ENCODE measurements at places on chromosomes 7 and 10.

GRCh38 chr10:51903675-51904074 is 204.3 kb upstream of the CSTF2T start:
- DNase-seq = no peak

DNA sequence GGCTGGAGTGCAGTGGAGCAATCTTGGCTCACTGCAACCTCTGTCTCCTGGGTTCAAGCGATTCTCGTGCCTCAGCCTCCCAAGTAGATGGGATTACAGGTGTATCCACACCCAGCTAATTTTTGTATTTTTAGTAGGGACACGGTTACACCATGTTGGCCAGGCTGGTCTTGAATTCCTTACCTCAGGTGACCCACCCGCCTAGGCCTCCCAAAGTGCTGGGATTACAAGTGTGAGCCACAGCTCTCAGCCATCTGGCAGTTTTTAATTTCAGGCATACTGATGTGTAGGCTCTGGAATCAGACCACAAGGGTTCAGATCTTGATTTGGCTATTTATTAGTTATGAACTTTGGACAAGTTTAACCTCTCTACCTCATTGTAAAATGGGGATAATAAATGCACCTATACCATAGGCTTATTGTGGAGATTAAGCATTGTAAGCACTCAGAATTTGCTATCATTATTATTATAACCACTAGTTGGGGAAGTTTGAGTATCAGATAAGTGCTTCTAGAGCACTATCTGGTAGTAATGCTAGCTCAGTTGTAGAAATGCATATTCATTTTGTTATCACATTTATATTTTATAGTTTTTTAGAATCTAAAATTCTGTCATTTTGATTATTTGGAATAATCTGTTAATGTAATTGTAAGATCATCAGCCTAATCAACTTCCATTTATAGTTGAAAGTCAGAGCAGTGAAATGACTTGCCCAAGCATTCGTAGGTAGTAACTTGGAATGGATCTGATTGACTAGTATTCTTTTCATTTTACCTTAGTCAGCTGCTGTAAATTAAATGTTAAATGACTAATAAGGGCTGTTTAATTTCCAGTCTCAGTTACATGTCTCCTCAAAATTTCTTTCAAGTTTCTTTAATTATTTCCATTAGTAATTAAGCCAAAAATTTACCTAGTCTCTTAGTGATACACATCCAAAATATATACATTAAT is 22.5 kb downstream of the KMT2E start:
- DNase-seq = no peak

- no peak for DNase-seq
Observed at GRCh38 chr10:98006266-98006665, 24.2 kb downstream of the CRTAC1 start.

DNA sequence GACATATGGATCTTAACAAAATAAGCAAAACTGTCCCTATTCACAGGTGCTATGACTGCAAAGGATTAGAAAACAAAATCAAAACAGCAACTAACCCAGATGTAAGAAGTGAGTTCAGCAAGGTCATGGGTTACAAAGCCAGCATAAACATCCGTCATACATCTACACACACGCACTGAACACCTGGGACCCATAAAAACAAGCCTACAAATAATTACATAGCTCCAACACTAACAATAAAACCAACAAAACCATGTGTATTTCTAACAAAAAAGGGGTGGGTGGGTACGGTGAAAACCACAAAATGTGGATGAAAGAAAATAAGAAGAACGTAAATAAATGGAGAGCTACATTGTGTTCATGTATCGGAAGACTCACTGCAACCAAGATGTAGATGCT is 256.8 kb downstream of the ELFN1 start:
- DNase-seq = no peak

DNA sequence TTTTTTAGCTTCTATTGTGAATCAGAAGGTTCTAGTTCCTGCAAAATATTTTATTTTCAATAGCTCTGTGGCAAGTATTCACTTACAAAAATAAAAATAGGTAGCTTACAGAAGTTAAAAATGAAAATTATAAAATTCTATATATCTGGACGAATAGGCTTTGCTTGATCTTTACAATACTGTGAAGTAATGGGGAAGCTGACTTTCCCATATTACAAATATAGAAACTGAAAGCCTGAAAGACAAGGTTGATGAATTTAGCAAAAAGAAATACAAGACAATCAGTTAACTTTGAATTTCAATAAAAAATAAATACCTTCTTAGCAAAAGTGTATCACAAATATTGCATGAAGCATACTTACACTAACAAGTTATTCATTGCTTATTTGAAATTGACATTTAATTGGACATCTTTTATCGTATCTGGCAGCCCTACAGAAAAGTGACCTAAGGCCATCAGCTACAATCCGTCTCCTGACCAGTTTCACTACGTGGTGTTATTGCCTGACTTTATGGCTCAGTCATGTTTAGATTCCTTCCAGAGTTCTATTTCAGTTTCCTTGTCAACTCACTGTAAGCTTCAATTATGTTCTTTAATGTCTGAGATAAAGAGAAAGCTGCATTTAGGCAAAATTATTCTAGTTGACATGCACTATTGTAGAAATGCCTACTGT is 310.5 kb upstream of the HGF start:
- DNase-seq = no peak

DNA sequence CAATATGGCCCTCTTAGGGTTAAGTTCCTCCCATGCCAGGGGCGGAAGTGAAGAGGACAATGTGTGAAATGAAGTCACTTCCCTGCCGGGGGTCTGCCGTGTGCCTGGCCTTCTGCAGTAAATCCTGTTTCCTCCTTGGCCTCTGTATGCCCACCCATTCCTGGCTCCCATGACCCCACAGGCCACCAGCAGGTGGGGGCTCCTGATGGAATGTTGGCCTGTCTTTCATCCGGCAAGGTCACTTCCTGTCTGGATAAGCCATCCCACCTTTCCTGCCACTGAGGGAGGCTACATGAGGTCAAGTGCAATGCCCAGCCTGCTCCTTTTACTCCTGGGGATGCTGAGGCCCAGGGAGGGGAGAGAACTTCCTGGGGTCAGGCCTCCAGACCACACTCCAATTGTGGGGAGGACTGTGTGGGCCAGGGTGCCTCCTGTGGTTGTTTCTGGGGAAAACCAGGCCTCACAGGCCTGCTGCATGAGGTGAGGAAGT is 22.3 kb downstream of the PALD1 start:
- no peak for DNase-seq

DNA sequence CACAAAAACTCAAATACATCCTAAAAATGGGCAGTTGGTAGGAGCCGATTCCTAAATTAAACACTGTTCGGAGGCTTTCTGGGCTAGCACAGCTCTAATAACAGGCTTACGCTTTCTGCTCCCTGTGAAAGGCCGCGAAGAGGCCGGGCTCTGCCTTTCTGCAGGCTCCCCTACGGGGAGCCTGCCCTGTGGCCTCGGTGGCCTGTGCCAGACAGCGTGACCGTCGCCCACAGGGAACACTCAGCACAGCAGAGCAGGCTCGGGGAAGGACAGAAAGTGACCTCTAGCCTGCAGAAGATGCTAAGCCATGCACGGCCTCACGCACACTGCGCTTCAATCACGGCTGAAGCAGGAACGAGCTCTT is 64.2 kb downstream of the DIP2C start:
- no peak for DNase-seq

DNA sequence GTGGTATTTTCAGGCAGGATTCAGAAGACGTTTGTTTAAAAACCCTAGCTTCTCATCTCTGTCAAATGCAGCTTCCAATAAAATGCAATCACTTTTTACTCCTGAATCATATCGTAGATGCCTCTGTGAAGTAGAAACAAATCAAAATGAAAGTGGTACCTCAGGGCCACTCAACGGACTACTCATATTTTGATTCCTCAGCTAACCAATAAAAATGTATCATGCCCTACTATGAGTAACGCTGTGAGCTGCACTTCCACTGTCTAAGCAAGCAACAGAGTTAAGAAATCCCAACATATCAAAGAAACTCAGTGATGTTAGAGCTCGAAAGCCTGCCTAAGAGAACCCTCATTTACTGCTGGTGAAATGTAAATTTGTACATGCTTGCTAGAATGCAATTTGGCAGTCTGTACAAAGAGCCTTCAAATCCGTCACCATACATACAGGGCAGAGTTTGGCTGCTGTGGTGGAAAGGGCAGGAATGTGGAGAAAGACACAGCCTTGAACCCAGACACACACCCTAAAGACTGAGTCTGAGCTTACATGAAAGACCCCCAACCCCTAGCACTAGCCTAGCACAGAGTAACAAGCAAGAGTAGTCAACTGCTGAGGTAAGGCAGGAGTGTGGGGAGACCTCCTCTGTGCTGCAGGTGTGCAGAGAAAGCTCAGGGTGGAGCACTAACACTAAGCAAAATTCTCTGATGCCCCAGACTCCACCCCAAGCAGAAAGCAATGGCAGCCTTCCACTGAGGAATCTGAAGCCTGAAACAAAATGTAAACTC is 151.5 kb downstream of the ANK3 start:
- DNase-seq = no peak

- DNase-seq = no peak
Observed at GRCh38 chr10:22319547-22319979, 1.3 kb upstream of the BMI1 start.

GRCh38 chr10:29479081-29479925 is 155.5 kb downstream of the SVIL start:
- no peak for DNase-seq

Data from frontal cortex (tissue), 4 donors.